ENCODE measurements at places on chromosomes 7 and 10.

GRCh38 chr7:94384315-94384714, 10.4 kb upstream of the COL1A2 start:
- no peak for DNase-seq

GRCh38 chr7:825386-825785, 6.9 kb upstream of the SUN1 start:
- no peak for DNase-seq

DNA sequence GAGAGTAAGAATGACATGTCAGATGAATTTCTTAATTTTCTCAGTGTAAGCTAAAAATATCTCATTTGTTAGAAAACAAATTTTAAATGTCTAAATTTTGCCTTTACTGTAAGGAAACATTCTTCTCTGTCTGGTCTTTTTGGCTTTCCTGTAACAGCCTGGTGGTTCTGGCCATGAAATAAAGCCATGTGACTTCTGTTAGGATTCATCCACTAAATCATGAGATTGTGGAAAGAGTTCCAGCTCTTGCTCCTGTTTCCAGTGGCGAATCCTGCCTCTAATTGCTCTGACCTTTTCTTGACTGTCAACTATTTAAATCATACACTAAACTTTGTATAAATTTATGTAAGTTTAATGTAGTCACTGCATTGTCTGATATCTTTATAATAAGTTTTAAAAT, 398.5 kb upstream of the AKR1E2 start:
- no peak for DNase-seq

GRCh38 chr7:151553356-151553755, 33.7 kb upstream of the RHEB start:
- no peak for DNase-seq

- DNase-seq: no peak
Observed at GRCh38 chr10:5910323-5911100, 20.5 kb downstream of the FBH1 start.

DNA sequence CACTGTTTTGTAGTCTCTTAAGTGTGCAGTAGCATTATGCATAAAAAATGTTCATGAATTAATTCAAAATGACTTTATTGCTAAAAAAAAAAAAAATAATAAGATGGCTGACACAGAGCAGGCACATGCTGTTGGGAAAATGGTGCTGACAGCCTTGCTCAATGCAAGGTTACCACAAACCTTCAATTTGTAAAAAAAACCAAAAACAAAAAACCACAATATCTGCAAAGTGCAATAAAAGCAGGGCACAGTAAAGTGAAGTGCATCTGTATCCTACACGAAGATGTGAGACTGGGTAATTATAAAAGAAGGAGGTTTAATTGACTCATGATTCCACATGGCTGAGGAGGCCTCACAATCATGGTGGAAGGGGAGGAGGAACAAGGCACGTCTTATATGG, 185.8 kb downstream of the USP6NL start:
- no peak for DNase-seq

DNA sequence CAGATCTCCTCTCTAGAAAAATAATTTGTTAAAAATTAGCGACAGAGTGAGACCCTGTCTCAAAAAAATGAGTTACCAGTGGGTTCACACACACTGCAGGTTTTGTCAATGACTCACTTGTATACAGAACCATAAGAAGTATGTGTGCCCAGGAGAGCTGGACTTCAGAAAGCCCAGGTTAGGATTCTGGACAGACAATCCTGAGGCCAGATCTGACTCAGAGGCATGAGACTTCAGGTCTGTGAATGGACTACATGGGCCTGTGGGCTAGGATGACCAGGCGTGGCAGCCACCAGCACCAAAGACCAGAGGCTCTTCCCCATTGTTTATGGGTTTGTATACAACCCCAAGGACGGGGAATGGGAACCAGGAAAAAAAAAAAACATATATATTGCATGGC, 9.3 kb upstream of the ZNF438 start:
- DNase-seq: no peak

DNA sequence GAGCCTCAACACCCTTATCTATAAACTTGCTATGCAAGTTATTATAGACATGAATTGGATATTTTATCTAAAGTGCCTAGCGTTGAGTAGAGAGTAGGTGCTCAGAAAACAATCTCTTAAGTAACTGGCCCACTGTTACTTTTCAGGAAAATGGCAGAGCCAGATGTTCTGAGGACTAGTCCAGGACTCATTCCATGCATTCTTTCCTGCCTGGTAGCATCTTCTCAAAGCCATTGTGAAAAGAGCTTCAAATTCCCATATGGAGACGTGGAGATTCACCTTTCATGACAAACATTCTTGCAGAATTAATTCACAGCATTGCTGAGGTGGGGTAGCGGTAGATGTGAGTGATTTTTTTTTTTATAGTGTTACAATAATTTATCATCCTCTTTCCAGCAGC, 35.9 kb upstream of the ITPRID1 start:
- no peak for DNase-seq

DNA sequence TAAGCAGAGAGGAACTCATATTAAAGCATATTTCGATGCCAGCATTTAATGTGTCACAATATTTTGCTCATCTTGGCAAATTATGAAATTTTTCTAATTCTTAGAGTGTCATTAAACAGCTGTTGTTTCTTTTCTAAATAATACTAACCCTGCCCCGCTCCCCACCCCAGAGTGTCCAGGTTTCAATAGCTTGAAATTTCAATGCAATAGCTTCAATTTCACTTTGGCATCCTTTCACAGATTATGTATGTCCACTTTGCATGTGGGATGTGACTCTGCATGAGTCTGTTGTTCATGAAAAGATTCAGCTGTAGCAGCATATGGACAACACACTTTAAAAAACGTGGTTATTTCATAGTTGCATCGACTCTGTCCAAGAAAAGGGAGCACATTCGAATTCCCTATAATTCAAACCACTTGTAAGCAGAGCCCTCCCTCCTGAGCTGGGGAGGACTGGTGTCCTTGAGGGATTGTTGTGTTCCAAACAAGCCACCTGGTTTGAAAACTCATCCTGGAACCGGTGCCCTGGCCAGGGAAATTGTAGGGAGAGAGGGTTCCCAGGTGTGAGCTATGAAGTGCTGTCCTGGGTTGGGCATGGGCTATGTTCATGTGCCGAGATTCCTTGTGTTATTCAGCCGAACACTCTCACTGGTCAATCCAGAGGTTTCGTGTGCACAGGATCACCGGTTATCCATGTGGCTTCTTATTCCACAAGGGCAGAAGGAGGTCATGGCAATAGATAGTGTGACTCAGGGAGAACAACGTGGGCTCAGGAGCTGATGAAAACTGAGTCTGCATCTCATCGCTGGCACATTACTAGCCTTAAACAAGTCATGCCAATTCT, 64.6 kb upstream of the CREB5 start:
- DNase-seq: no peak

DNA sequence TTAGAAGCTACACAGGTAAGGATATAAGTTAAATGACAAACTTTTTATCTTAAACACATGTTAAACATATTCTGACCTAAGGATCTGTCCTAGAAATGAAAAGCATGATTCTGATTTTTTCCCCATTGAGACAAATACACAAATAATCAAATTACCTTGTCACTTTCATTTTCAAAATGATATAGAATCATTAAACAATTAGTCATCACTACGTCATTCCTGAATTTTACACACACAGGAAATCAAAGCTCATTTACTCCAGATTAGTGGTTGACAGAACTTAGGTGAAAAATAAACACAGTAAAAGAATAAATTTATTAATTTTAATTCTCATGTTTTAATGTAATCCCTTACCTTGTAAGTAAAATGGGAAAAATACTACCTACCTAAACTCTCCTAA, 89.0 kb downstream of the AASS start:
- no peak for DNase-seq

GRCh38 chr10:93535293-93535692, 31.2 kb upstream of the FFAR4 start:
- no peak for DNase-seq

DNA sequence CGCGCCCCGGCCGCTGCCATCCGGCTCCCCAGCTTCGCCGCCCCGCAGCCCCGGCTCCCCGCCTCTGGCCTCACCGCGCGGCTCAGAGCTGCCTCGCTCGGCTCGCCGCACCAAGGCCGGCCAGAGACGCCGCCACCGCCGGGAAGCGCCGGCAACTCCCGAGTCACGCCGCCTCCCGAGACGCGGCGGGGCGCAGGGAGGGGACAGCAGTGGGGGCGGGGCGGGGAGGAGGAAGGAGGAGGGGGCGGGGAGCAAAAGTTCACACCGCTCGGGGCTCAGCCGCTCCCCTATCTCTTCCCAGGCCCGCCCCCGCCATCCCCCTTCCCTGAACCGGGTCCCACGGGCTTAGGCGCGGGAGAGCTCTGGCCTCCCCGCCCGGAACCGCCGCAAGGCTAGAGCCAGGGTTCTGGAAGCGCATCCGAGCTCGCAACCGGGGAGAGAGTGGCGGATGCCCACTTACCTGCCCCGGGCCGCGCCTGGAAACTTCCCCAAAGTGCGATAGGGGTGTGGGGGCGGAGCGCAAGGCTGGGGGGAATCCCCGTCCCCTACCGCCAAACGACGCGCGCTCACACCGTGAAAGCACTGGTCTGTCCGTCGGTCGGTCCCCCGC, 1.0 kb downstream of the CHST15 start:
- no peak for DNase-seq

DNA sequence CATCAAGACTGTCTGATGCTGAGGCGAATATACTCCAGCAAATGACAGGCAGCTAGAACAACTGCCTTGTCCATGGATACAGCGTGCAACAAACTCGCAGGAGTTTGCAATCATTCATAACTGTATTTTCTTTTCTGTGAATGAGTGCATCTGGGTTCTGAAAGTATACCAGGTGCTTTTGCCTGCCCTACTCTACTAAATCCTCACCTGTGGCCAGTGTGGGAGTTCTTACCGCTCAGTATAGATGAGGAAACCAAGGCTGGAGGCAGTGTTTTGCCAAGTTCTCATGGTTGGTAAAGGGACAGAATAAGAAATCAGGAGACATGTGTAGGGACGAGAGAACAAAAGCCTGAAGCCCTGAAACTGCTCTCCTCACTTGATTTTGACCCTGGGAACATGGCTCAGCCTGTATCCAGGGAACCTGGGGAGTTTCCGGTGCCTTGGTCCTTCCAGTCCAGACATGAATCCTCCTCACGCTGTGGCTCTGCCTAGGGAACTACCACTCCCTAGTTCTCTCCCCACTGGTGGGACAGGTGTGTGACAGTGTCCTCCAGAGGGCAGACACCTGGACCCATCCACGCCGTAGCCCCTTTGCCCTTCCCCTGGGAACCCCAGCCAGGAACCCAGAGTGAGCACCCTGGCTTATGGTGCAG, 142.0 kb downstream of the CDH23 start:
- no peak for DNase-seq

DNA sequence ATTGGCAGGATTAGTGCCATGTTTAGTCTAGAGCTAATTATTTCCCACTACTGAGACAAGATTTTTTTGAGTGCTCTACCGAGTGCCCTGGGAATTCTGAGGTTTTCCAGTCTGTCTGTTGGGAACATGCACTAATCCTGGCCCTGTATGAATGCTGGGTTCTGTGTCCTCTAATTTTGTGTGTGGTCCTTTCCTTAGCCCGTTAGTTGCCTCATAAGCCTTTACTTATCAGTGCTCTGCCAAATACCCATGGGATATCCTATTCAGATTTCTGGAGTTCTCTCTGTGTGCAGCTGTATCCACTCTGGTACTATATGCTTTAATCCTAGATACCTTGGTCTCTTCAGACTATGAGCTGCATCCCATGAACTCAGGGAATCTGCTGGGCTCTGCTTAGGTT, 13.1 kb downstream of the CSGALNACT2 start:
- no peak for DNase-seq

DNA sequence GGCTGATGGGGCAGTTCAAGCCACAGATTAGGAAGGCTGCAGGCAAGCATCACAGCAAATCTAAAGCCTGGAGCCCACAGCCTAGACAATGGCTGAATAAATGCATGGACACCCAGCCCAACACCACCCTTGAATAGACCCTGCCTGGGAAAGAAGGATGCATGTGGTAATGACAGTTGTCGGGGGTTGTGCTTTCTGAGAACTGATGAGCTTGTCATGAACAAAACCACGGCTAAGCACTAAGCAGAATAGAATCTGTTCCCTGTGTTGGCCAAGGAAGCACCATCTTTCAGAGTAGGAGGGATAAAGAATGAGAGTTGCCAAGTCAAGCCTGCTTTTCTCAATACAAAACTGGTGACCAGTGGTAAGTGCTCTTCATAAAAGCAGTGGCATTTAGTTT, 66.1 kb upstream of the JCAD start:
- DNase-seq: no peak

- no peak for DNase-seq
Observed at GRCh38 chr10:73983096-73984047, 14.5 kb upstream of the VCL start.

DNA sequence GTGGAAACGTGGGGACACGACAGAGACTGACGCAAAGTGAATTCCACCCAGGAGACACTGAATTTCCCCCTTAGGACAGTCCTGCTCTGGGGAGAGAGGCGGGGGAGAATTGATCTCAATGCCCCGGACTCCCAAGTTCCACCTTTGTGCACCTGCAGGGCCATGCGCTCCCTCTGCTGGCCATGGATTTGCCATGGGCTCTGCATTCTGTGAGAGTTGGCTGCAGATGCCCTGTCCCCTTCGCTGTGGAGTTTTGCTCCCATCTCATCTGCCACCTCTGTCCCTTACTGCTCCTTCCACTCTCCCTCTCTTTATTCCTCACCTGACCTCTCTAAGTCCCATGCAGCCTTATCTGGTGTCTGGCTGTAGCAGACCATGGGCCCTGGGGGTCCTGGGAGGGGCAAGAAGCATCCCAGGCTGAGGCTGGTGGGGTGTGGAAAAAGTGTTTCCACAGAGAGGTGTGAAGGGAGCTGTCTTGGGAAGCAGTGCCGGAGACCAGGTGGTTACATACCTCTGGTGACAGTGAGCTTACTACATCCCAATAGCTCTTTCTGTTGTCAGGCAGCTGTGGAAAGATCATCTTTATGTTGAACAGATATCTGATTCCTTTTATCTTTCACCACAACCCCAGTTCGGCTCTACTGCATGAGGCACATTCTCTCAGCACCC, 14.3 kb downstream of the GHRHR start:
- no peak for DNase-seq

DNA sequence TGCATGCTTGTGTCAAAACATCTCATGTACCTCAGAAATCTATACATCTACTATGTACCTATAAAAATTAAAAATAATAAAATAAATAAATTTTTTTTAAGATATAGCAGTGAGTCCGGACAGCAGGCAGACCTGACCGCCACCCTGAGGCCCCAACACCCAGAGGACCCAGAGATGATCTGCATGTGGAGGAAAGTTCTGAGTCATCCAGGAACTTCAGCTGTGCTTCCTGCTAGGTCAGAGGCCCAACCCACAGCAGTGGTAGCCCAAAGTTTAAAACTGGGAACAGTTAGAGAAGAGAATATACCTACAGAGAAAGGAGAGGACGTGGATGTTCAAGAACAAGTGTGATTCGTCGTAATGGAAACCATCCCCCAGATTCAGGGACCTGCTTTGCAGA, 683.7 kb upstream of the NRP1 start:
- DNase-seq: no peak

DNA sequence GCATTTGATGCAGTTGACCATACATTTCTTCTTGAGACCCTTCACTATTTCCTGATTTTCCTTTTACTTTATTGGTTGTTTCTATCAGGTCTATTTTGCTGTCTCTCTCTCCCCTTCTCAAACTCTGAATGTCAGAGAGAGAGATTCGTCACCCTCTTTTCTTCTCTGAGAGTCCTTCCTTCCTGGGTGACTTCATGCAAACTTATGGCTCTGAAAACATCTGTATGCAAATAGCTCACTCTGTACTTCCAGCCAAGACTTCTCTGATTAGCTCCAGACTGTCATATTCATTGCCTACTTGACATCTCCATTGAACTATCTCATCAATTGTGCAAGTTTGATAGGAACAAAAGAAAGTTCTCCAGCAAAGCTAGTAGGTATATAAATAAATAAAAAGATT, 191.7 kb upstream of the KLF6 start:
- no peak for DNase-seq

GRCh38 chr7:47346377-47346914, 235.5 kb downstream of the TNS3 start:
- DNase-seq: no peak

Data from pons (tissue), 1 donor.